ENCODE measurements at places on chromosomes 5 and 9.

DNA sequence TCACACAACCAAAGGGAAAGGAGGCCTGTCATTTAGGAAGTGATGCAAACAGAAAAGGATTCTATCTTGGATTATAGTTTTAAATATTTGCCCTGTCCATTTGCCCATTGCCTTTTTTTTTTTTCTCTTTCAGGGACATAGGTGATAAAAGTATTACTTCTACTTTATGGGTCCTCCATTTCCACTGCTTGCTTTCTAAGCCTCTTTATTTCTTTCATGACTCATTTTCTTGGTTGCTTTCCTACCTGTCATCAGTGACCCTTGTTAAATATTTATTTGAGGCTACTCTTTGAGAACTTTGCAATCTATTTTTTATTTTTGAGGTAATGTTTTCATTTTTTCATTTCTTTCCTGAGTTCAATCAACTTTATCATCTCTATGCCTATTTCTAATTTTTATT is 522.9 kb upstream of the ARRDC3 start:
- no peak for DNase-seq

GRCh38 chr5:43045236-43045635 is 5.1 kb upstream of the ANXA2R start:
- no peak for DNase-seq

- DNase-seq: no peak
These were observed 31.9 kb upstream of the C5orf58 start for GRCh38 chr5:170200876-170201275.

DNA sequence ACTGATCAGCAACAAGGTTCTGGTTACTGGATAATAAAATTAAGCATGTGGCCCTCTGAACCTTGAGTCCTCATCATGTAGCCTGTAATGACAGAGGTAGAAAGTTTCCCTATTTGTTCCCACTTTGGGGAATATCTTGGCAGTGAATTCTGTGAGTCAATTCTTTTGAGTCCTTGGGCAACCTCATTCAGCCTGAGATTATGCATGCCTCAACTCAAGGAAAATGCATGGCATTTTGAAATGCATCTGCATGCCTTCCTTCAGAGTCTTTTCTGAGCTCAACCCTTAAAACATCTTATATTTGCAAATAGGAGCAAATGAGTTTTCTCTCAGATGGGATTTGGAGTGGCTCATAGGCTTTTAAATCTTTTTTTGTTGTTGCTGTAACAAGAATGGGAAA is 218.1 kb upstream of the CD180 start:
- no peak for DNase-seq

GRCh38 chr9:25709941-25710340 is 31.7 kb upstream of the TUSC1 start:
- no peak for DNase-seq

GRCh38 chr9:35341585-35341984 is 148.3 kb upstream of the RUSC2 start:
- DNase-seq: no peak

DNA sequence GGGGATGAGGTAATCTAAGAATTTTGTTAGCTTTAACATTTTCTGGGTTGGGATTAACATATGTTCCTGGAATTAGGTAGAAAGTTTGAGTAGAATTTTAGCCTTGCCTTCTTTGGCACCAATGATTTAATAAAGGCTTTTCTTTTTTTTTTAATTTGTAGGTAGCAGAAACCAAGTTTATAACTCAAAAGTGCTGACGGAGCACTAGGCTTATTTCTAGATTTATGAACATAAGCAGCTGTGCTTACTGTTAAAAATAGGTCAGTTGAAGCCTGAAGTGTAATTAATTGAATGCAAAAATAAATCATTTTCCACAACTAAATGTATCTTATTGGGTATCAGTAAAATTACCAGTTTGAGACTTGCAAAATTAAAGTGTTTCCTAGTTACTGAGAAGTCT is 62.4 kb downstream of the TAF11L14 start:
- DNase-seq: no peak

GRCh38 chr5:74465724-74466123 is 174.8 kb downstream of the ENC1 start:
- DNase-seq: no peak

DNA sequence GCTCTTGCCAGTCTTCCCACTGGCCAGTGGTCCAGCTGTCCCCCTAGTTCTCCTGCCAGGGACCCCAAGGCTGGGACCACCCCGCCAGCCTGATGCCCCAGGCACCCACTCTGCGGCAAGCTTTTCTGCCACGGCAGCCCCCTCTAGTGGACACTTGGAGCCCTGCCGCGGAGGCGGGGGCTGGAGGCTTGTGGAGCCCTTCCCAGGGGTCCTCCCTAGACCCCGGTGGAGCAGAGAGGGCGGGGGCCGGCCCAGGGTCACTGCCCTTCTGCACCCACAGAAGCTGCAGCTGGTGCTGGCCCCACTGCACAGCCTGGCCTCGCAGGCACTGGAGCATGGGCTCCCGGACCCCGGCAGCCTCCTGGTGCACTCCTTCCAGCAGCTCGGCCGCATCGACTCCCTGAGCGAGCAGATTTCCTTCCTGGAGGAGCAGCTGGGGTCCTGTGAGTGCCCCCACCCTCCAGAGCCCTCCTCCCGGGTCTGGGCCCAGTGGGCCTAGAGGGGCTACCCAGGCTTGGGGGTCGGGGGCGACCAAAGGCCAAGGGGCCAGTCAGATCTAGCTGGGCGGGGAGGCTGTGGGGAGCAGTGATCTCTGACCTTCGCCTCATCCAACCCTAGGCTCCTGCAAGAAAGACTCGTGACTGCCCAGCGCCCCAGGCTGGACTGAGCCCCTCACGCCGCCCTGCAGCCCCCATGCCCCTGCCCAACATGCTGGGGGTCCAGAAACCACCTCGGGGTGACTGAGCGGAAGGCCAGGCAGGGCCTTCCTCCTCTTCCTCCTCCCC is 9.1 kb downstream of the EGFL7 start:
- DNase-seq: no peak

DNA sequence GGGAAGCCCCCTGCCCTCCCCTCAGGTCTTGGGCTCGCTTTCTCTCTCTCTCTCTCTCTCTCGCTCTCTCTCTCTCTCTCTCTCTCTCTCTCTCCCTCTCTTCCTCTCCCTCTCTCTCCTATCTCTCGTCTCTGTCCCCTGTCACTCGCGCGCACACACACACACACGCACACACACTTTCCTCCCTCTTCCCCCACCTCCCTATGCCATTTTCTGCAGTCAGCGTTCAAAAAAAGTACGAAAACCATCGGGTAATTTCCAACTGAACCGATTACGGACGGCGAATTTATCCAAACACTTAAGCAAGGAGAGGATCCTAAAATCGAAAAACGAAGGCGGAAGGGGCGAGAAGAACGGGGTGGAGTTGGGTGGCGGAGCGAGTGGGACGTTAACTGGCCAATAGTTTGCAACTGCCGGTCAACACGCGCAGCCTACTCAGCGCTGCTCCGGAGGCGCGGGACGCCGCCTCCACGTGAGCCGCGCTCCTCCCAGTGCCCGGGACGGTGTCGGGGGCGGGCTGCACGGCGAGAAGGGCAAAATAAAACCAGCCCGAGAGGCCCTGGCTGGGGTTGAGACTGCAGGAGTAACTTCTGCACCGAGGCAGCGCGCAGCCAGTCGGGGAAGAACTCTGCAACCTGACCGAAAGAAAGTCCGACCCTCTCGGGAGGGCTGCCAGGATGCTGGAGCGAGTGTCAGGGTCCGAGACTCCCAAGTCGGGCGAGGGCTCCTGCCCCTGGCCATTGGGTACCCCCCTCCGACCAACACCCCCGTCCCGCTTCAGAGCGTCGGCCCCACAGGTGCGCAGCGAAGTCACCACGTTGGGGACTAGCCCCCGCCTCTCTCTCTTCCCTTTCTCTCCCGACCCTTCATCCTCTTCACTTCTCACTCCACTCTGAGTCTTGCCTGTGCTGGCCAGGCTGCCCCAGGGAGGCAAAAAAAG is 24.9 kb upstream of the ELAVL2 start:
- no peak for DNase-seq

GRCh38 chr5:67031692-67032091 is 164.9 kb downstream of the CD180 start:
- DNase-seq: no peak

DNA sequence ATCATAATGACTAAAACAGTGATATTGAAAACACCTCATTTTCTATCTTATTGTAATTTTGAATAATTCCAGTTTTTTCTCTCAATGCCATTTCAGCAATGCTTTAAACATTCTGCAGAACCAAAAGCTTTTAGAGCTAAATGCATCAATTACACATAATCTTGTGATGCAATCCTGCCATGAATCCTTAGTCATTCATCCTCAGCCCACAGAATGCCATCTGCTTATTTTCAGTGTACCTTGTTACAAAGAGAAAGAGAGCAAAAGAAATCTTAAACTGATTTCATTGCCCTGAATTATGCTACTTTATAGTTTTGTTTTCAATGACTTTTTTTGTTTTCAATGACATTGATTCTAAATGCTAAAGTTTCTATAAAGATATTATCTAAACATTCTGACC is 1234.8 kb upstream of the C9orf72 start:
- peak; percentile 17 for DNase-seq

DNA sequence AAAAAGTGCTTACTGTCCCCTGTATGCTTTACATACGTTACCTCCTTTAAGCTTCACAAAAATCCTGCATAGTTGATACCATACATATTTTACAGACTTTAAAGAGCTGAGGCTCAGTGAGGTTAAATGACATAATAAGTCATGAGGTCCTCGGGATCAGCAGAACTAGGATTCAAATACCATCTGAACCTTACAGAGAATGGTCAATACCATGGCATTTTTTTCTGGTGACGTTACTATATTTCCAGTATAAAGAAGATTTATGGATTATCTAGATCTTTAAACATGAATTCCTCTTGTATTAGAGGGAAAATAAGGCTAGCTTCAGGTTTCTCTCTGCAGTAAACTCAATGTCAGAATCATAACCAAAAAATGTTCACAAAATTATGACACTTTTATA is 153.7 kb upstream of the GPR151 start:
- DNase-seq: no peak

DNA sequence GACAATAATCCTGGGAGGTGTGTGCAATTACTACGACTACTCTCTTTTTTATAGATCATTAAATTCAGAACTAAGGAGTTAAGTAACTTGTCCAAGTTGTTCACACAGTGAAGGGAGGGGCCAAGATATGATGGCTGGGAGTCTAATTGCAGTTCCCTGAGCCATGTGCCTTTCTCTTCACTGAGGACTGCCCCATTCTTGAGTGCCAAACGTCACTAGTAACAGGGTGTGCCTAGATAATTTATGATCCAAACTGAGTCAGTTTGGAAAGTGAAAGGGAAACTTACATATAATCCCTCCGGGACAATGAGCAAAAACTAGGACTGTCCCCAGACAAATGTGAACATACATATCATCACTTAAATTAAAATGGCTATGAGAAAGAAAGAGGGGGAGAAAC is 20.2 kb downstream of the IL7R start:
- no peak for DNase-seq

DNA sequence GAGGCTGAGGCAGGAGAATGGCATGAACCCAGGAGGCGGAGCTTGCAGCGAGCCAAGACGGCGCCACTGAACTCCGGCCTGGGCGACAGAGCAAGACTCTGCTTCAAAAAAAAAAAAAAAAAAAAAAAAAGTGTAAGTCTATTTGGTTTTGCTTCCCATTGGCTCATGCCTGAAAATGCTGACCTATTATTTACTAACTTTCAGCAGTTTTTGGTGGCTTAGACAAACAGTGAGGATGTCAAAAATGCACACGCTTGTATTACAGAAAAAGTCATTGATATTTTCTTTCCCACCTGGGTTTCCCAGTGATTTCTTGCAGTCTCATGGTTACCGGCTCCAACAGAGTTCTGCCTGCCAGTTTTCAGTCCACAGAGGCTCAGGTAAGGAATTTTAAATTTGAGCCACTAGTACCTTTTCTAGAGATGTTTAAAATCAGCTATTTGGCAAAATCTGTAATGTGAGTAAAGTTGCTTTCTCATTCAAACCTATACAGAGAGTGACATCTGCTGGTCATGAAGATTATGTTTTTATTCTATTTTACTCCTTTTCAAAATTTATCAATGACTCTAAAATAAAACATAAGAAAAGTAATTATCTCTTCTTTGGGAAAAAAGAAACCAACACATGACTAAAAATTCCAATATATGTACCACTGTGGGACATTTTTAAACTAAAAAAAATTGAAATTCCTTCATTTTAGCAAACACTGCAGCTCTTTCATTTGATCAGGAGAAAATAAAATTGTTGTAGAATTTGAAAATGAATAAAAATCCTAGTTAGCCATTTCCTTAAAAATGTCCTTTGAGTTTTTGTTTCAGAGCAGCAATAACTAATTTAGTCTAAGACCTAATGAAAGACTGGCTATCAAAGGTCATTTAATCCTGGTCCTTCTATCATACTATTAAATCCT is 8.8 kb downstream of the FAM200C start:
- DNase-seq: peak; percentile 30

DNA sequence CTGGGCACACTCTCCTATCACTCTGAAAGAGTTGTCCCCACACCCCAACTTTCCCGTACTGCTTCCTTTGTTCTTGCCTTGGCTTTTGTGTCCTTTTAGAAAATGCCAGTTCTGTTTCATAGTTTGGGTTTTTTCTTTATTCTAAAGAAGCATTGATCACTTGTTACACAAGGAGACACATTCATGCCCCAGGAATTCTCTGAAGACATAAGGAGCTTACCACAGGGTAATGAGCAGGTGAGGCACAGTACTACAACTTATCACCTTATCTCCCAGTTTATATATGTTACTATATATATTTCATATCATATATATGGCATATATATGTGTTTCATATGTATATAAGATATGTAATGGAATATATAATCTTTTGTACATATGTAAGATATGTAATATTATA is 6.5 kb upstream of the SSBP2 start:
- no peak for DNase-seq

DNA sequence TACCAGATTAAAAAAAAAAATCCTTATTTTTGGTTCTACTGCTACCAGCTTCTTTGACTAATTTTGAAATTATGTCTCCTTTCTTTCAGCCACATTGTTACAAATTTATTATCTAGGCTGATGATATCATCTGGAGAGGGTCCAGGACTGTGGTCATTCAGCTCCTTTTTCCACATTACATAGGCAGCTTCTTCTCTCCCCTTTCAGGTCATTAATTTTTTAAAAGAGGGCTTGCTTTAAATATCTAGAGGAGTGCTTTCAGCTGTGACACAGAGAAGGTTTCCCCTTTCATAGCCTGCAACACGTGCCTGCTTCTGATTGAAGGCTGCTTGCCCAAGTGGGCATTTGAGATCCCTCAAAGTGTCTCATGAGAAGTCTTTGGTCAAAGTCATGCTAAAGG is 155.7 kb upstream of the PAPPA start:
- DNase-seq: no peak

DNA sequence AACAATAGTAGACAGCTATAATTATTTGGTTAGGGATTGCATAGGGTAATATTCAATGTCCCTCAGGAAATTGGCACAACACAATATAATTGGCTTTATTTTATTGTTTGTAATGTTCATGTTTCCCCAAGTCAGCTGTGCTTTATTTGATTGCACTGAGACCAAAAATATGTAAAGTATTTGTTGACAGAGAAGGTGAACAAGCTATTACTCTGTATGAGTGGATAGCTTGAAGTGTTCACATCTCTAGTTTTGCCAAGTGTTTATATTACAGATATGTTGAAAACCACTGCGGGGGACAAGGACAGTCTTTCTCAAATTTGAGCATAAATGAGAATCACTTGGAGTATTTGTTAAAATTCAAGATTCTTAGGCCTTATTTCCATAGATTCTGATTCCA is 83.3 kb downstream of the RAB3C start:
- no peak for DNase-seq

Data from pons (tissue), 1 donor.